ENCODE measurements at places on chromosomes 16 and 17. TPM values are rescaled to one million over a fixed set of nuclear protein-coding genes. Genes with fewer than 3 reads are reported as not detected.

The CHRNE gene
- 0.88 TPM for total RNA-seq

The SLC13A2 gene
- not detected for total RNA-seq

The FSCN2 gene
- total RNA-seq, result 0.37 TPM

The EPN3 gene
- 0.05 TPM for total RNA-seq

The NEUROD2 gene
- not detected for total RNA-seq

The NOG gene
- total RNA-seq, result not detected

The CBX2 gene
- 2.8 TPM for total RNA-seq

The CNTNAP1 gene
- total RNA-seq, result 2.2 TPM

The BCL6B gene
- 2.2 TPM for total RNA-seq

The CLEC18B gene
- 3.5 TPM for total RNA-seq

The FBXO39 gene
- total RNA-seq, result 6.4 TPM

The RANBP10 gene
- 36.4 TPM for total RNA-seq

The SLC12A3 gene
- total RNA-seq, result not detected

The GDPD3 gene
- total RNA-seq, result 7.6 TPM

The AANAT gene
- total RNA-seq, result not detected

The CCR7 gene
- total RNA-seq, result 171 TPM

The PHKB gene
- 43.2 TPM for total RNA-seq

The OR3A3 gene
- total RNA-seq, result not detected

The INCA1 gene
- total RNA-seq, result 0.22 TPM

The COQ7 gene
- 14.8 TPM for total RNA-seq

The PPP4C gene
- 149 TPM for total RNA-seq

The HOXB5 gene
- 0.37 TPM for total RNA-seq

The TTLL6 gene
- not detected for total RNA-seq

The CSF3 gene
- not detected for total RNA-seq

The TBX6 gene
- 0.68 TPM for total RNA-seq

The MPDU1 gene
- 85.1 TPM for total RNA-seq

The ABCA8 gene
- not detected for total RNA-seq

The GJC1 gene
- 1.3 TPM for total RNA-seq

The MYO1D gene
- 5.5 TPM for total RNA-seq

The RAC3 gene
- total RNA-seq, result 5.0 TPM

The HSD11B2 gene
- 0.29 TPM for total RNA-seq

The TMED6 gene
- 2.4 TPM for total RNA-seq

The C17orf78 gene
- not detected for total RNA-seq

The CTRB2 gene
- not detected for total RNA-seq

The SSTR5 gene
- total RNA-seq, result not detected

The KRT33A gene
- not detected for total RNA-seq

The GOSR1 gene
- total RNA-seq, result 59.3 TPM

The FBXW10 gene
- 0.22 TPM for total RNA-seq

The CCL17 gene
- total RNA-seq, result 0.56 TPM

The ARHGAP23 gene
- 2.6 TPM for total RNA-seq

Data from T-helper 1 cell treated with Interleukin-12 subunit alpha and Interleukin-12 subunit beta and Interleukin-4 antibody, amounts not matched to agents 30 ng/mL and 1 ng/mL, for 36 hours (primary cell).